Fibroblast of skin of right quadriceps (primary cell): ENCODE measurements at places on chromosomes 7 and 10.

DNA sequence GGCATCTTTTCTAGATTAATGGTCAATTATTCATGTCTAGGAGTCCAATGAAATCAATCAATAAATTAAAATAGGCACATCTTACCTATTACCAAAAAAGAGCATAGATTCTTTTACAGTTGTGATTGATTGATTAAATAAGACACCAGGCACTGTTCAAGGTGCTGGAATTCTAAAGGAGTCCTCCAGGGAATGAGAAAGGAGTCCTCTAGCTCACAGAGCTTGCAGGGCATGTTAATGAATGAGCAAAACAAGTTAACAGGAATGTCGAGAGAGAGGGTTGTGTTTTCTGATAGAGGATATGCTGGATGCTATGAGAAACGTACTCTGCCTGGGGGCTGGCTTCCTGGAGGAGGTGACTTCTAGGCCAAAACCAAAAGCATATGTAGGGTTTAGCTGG is 191.4 kb downstream of the BMPER start:
- DNase-seq = no peak

DNA sequence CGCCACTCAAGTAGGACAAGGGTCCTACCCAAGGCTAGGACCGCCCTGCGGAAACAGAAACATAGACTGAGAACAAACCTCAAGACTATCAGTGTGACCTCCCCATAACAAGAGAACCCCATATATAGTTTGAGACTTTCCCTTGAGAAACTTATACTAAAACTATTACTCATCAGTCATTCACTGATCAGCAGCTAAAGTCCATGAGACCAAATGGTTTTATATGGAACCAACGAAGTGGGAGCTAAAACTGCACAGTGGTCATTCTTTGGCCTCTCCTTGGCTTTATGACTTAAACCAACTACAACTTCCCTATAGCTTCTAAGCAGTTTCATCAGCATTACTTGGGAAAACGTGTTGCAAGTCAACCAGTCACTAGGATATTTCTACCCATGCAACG is 13.7 kb upstream of the ZSCAN21 start:
- no peak for DNase-seq

DNA sequence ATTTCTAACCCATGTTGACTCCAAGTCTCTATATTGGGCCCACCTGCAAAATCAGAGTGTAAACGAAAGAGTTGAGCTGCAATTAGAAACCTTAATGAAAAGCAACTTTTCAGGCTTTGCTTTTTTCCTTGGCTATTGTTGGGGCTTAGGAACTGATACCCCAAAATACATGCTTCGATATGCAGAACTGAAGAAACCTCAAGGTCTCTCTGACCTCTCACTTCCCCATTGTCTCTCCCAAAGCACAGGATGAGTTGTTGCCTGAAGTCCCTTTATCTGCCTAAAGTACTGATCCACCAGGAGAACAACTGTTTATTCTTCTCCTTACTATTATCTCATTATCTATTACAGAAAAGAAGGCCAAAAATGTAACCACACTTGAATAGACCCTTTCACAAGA is 666.0 kb upstream of the LRRTM3 start:
- DNase-seq = no peak

- no peak for DNase-seq
Observed at GRCh38 chr10:30436671-30437030, 2.7 kb downstream of the MAP3K8 start.

GRCh38 chr7:146116521-146117222 is at the start of gene CNTNAP2:
Gene CNTNAP2 (plus strand): TSS chr7:146116801. CDS start chr7:146116877, 76 bp downstream.
- DNase-seq = peak; percentile 80

GRCh38 chr10:31914370-31914769 is 14.3 kb downstream of the ARHGAP12 start:
- DNase-seq = no peak

DNA sequence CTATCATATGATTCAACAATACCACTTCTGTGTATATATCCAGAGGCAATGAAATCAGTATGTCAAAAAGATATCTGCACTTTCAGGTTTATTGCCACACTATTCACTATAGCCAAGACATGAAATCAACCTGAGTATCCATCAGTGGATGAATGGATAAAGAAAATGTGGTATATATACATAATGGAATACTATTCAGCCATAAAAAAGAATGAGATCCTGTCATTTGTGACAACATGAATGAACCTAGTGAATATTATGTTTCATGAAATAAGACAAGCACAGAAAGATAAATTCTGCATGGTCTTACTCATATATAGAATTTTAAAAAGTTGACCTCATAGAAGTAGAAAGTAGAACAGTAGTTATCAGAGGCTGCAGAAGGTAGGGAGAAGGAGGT is 281.1 kb downstream of the BAMBI start:
- DNase-seq = no peak

- DNase-seq = peak; percentile 19
Observed at GRCh38 chr7:77833136-77833535, 34.6 kb downstream of the PHTF2 start.

- no peak for DNase-seq
Observed at GRCh38 chr10:57395923-57396322, 871.8 kb downstream of the IPMK start.

DNA sequence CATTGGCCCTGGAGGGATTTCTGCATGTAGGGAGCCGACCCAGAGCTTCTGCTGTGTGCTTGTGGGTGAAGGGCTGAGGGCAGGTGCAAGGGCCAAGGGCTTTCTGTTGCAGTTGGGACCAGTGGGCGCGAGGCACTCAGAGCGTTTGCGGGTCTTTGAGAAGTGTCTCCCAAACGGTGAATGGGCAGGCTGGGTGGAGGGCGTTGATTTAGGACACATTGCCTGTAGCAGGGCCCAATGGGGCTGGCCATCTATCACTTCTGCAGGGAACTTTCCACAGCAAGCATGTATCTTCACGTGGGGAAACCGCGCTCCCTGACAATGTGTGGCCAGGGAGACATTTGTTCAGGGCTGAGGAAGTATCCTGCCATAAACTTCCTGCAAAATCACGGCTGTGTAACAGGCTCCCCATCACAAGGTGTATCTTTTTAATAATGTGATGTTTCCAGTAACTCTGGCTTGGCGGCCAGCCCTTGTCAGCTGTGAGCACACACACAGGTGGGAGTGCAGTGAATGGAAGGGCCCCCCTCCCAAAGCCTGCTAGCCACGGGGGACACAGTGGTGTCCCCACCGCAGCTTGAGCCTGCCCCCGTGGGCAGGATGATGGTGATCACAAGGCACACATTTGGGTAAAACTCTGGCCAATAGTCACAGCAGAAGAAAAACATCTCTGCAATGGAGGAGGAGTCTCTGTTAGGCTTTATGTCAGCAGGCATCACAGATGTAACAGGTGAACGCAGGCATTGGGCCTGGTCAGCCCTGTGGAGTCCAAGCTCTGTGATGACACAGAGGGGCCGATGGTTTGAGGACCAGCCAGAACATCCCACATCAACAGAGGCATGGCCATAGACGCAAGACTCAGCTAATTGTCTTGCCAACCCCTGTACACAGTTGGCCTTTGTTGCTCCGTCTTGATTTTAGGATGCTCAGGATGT is 84.3 kb downstream of the GLRX3 start:
- no peak for DNase-seq

DNA sequence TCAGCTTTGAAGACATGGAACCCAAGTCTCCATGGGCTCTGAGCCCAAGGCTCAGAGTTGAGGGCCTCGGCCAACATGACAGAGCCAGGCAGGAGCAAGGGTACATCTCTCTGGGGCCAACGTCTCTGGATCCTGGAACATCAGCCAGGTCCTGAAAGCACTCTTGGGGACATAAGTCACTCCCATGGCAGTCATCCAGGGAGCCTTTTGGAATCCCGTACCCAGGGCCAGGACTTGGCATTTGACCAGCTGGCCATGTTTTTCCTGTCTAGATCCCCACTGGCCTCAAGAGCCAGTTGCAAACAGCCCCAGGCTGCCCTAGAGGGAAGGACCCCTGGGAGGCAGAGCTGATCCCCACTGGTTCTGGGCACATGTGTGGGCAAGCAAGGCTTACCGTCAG is 4.3 kb upstream of the CXCL12 start:
- DNase-seq = no peak

- peak; percentile 56 for DNase-seq
Observed at GRCh38 chr7:128027485-128027980, 3.7 kb downstream of the LRRC4 start.

GRCh38 chr7:14600766-14601367 is 301.7 kb downstream of the DGKB start:
- DNase-seq = no peak

GRCh38 chr7:128103498-128104107 is 72.4 kb upstream of the LRRC4 start:
- peak; percentile 28 for DNase-seq

- no peak for DNase-seq
Observed at GRCh38 chr7:143216151-143216550, 5.7 kb upstream of the TAS2R40 start.

DNA sequence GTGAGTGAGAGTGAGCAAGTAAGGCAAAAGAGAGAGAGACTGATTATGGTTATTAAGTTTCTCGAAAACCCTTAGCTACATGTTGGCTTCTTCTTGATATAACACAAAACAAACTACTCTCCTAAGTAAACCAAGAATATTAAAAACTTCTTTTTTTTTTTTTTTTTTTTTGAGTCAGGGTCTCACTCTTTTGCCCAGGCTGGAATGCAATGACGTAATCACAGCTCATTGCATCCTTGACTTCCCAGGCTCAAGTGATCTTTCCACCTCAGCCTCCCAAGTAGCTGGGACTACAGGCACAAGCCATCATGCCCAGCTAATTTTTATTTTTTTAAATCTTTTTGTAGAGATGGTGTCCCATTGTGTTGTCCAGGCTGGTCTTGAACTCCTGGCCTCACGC is 102.2 kb upstream of the IL6 start:
- no peak for DNase-seq

DNA sequence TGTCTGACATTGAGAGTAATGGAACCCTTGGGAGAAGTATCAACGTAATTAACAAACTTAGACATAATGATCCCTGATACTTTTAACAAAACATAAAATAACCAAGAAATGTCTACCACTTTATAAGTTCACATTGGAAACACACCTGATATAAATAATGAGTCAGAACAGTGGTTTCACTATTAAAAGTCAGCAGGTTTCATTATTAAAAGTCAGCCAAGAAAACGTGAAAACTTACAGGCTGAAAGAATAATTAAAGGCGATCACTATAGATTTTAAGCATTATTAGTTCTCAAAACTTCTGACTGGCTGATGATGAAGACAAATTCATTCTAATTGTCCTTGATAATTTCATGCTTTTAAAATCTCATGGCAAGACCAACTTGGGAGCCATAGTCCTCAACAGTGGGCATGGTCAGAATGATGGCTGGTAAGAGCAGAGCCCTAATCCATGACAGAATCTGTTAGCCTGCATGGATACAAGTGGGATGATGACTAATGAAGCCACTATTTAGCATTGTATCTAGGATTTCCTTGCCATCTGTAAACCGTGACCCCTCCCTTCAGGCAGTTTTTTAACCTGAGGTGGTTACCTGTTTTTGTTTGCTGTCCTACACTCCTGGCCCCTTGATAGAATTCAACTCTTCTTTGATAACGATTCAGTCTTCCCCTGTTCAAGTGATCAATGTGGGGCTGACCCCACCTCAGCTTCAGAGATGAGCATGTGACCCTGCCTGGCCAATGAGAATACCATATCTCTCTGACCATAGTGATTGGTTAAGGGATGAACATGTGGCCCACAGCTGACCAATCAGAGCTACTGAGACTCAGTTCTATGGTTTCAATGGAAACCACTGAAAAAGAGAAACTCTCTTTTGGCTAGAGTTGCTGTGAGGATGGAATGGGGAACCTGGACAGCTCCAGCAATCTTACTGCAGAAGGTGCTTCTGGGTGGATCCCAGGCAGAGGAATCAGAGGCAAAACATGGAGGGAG is 151.0 kb downstream of the PLPP4 start:
- no peak for DNase-seq

DNA sequence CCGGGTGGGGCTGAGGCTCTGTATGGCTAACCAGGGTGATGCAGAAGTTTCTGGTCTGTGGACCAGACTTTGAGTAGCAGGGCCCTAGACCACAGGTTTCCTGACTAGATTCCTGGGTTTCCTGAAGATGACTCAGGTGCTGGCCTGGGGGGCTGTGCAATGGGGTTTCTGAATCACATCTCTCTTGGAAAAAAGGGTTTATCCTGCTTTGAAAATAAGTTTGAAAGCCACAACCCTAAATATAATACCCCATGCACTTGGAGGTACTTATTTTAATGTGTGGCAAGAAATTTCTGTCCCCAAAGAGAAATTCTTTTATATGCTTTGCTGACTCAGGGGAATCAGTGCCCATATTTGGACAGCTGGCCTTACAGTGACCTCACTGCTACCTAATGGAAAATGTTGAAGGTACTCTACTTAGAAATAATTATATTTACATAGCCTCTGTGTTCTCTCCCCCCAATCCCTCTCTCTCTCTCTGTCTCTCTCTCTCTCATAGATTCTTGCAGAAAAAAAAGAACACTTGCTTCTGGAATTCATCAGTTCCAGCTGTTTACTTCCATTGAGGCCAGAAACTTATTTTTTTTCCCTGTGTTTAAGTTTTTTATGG is 184.4 kb upstream of the LYZL2 start:
- DNase-seq = peak; percentile 89

- no peak for DNase-seq
Observed at GRCh38 chr7:103685646-103686045, 239.6 kb upstream of the SLC26A5 start.

- DNase-seq = no peak
Observed at GRCh38 chr7:48658138-48658537, 266.2 kb upstream of the CDC14C start.

- DNase-seq = no peak
Observed at GRCh38 chr7:141433698-141434097, 117.5 kb upstream of the AGK start.

DNA sequence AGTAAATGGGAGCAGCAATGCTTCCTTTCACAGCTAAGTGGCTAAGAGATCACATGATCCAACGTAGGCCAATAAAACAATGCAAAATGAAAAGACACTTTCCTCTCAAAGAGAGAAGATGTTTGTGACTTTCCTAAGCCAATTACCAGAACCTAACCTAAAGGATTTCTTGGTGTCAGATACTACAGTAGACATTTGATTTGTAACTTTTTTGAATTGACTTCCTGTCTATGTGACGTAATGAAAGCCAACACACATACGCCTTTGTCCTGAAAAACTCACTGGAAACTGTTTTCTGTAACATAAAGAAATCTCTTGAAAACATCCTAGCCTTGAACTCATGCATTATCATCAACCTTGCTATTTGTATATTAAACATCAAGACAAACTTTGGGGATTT is 417.1 kb downstream of the GPAM start:
- no peak for DNase-seq

- DNase-seq = no peak
Observed at GRCh38 chr10:77202857-77203256, 434.8 kb downstream of the KCNMA1 start.

GRCh38 chr7:79137942-79138341 is 315.5 kb downstream of the MAGI2 start:
- peak; percentile 53 for DNase-seq

GRCh38 chr7:118110178-118110925 is 73.6 kb upstream of the LSM8 start:
- DNase-seq = no peak

- peak; percentile 82 for DNase-seq
Observed at GRCh38 chr10:117980216-117980615, 66.5 kb downstream of the RAB11FIP2 start.
